Stimulated activated effector memory CD8-positive, alpha-beta T cell treated with anti-CD3 and anti-CD28 coated beads, Interleukin-12 subunit alpha, Interleukin-12 subunit beta, amount 100 ng/mL, for 72 hours (primary cell): ENCODE measurements at places on chromosomes 11 and 22.

GRCh38 chr22:44669561-44669976 lies 32.4 kb upstream of the PRR5 start:
- no peak for DNase-seq

GRCh38 chr11:115716080-115716479 lies 211.9 kb upstream of the CADM1 start:
- no peak for DNase-seq

DNA sequence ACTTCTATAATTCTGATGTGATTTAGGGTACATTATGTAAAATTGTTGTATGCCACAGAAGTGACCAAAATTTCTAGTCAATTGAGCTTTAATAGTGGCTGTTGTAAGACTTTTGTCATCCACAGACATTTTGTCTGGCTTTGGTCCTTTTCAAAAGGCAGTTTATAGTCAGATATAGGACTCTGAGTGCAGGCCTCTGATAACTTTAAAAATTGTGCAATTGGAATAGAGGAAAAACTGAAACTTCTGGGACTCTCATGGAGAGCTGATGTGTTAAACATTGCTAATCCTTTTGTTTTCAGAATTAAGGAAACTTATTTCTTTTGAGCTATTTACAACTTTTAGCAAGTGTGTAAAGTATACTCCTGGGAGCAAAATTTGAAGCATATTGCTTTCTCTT lies 9.0 kb upstream of the MRPL17 start:
- no peak for DNase-seq

GRCh38 chr11:44729063-44729462 lies 2.3 kb downstream of the TSPAN18 start:
- DNase-seq: no peak

GRCh38 chr22:48116871-48117270 lies 1354.4 kb downstream of the TBC1D22A start:
- no peak for DNase-seq

DNA sequence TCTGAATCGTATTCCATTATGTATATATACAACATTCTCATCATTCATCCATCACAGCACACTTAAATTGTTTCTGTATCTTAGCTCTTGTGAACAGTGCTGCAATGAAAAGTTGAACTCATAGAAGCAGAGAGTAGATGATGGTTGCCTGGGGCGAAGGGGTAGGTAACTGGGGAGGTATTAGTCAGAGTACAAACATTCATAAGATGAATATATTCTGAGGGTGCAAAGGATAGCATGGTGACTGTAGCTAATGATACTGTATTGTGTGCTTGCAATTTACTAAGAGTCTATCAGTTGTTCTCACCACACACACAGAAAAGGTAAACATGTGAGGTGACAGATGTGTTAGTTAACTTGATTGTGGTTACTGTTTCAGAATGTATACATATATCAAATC lies 12.6 kb upstream of the RFPL2 start:
- no peak for DNase-seq

DNA sequence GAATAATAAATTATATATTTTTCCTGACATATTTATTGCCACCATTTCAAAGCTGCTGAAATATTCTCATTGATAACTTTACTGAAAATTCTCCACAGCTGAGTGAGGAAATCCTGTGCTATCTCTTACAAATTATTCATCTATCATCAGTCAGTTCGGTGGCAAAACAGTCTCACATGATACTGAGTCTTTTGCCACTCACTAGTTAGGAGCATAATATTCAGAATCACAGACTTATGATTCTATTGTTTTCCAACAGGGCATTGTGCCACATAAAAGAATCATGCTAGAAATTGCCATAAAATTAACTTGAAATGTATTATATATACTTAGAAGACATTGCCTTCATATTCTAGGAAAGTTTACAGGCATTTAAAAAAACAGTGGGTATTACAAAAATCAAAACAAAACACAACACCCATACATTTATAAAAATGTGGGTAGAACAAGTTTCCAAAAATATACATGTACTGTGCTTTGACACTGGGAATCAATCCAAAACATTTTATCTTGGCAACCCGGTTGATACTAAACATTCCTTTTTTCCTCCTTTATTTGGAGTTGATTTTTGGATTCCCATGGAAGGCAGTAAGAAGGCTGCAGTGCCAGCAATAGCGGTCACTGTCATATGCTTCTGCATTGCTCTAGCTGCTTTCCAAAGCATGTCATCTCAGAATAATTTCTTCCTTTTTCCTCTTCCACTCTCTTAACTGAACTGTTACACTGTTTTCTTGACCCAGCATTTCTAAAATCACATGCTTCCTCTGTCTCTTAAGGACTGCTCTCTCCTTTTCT lies 42.5 kb downstream of the ATG16L2 start:
- no peak for DNase-seq

- DNase-seq: no peak
Observed at GRCh38 chr11:10798330-10798928, 10.3 kb downstream of the EIF4G2 start.

DNA sequence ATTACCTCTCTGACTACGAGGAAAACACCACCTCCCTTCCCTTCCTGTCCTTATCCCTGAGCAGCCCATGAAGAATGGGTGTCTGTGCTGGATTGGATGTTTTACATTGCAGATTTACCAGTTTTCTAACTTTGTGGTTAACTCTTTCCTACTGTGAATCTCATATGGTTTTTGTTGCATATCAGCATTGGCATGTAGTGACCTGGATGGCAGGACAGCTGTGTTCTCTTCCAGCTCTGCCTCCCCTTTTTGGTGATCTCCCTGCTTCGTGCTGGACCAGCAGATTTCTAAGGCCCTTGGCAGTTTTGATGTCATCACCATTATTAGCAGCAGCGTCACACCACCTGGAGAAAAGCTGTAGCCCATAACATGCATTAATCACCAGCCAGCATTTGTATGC lies 26.7 kb downstream of the OR6Q1 start:
- no peak for DNase-seq

DNA sequence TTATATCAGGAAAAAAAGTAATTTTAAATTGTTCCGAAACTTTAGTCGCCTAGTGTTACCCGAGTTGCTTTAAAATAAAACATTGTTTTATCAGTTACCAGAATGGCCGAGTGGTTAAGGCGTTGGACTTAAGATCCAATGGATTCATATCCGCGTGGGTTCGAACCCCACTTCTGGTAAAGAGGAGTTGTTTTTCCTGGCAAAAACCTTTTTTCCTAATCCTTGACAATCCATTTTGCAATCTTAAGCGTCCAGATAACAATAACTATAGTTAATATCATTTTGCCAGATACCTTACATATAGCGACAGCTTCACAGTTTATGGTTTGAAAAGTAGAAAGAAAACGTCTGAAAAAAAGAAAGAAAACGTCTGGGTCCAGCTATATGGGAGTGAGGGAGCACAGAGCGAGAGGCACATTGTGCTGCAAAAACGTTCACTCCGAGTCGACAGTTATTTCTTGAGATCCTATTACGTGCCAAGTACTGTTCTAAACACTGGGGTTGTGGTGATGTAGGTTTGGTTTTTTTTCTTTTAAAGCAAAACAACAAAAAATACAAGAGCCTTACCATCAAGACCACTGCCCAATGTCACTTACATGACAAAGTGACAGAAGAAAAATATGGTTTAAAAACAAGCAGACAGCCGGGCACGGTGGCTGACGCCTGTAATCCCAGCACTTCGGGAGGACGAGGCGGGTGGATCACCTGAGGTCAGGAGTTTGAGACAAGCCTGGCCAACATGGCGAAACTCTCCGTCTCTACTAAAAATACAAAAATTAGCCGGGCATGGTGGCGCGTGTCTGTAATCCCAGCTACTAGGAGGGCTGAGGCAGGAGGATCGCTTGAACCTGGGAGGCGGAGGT lies 40.6 kb downstream of the OR4D9 start:
- no peak for DNase-seq

DNA sequence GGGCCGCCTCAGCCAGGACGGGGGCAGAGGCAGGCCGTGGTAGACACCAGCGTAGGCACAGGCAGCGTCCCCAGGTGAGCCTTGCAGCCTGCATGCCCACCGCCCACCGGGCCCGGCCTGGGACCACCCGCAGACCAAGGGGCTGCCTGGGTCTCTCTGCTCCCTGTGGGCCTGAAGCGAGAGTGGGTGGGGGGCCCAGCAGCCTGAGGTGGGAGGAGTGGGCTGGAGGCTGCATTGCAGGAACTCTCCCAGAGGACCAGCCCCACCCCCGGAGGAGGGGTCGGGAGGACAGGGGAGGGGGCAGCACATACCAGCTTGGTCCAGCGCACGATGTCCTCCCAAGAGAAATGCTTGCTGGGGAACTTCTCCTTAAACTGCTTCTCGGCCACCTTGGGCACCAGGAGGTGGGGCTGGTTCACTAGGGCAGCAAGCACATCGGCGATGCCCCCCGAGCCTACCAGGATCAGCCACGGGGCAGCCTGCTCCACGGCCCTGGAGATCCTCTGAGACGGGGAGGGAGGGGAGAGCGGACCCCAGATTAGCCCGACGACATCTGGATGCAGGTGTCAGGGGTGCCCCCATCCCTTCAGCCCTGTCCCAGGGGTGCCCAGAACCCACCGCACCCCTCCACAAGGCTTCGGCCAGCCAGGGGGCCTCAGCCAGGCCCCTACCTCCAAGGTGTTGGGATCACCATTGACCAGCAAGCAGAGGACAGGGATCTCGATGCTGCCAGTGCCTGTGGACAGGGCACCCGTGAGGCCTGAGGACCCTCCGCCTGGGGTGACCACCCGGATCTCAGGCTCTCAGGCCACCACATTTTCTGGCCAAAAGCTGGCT lies 17.5 kb downstream of the TSSC4 start:
- DNase-seq: no peak

- DNase-seq: no peak
Observed at GRCh38 chr22:23383491-23384361, 196.4 kb downstream of the IGLL1 start.

- DNase-seq: no peak
Observed at GRCh38 chr11:93591247-93591898, 48.2 kb upstream of the SMCO4 start.

DNA sequence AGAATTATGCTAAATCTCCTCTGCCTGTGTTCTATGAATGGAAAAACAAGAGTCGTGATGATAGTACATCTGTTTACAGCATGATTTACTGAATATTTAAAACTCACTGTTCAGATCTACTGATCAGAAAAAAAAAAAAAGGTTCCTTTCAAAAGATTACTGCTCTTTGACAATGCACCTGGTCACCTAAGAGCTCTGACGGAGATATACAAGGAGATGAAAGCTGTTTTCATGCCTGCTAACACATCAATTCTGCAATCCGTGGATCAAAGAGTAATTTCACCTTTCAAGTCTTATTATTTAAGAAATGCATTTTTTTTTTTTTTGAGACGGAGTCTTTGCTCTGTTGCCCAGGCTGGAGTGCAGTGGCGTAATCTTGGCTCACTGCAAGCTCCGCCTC lies 30.7 kb downstream of the CLTCL1 start:
- no peak for DNase-seq
